ENCODE measurements at places on chromosomes 2 and 18.

DNA sequence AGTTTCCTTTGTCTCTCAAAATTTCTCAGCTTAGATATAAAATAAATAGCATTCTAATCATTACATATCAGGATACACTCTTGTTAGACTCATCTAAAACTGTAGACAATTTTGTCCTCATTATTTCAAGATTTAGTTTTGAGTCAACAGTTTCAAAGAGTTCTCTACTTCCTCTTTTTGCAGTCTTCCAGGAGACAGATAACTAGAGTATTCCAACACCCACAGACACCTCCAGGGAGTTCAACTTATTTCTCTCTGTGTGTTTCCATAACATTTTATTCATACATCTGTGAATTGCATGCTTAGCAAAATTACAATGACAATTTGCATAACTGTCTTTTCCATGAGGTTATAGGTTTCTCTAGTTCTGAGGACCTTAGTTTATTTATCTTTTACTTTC is 166.6 kb upstream of the HNMT start:
- no peak for DNase-seq

- no peak for DNase-seq
These were observed 267.3 kb downstream of the TCF4 start for GRCh38 chr18:55320424-55321264.

DNA sequence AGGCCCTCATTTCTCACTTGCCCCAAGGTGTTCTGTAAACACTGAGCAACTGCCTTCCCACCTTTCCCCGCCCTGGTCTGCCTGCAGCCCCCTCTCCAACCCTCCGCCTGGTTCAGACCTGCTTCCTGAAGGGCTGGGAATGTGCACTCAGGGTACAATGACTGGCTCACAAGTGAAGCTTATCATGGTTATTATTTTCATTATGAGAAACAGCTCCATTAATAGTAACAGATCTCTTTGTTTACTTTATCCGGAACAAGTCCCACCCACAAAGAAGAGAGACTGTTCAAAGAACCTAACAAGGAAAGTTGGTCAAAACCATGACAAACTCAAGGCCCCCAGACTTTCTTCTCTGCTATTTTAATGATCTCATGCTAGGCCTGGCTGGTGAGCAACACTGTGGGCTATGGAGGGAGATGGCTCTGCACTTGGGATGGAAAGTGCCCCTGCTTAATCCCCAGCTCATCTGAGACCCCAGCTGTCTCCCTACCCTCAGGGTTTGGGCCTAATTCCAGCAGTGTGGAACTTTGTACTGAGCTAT is 36.7 kb downstream of the ARHGAP25 start:
- no peak for DNase-seq

GRCh38 chr2:68913359-68913758 is 39.3 kb downstream of the GKN2 start:
- DNase-seq, result no peak

DNA sequence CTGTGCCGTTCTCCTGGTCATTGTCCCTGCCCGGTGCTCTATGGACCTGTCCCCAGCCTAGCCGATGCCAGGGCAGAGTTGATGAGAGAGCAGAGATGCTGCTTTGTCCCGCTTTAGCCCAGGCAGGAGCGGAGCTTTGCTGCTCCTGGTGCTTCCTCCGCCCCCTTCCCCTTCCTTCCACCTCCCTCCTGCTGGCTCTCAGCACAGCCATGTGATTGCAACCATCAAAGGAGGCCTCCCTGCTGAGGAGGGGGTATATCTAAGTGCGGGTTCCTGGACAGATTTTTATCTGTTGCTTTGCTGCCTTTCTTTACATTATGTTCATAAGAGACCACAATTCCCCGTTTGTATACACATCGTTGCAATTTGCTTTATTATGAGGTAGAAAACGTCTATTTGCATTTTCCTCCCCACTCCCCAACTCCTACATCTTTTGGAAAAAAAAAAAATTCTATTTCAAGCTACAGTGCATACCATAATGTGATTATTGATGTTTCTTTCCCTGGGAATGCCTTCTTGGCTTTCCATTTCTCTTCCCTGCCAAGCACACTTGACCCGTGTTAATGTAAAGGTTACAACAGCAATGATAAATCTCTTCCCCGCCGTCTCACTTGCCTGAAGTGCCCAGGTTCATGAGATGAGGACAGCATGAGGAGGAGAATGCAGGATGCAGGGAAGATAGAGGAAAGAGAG is 25.4 kb downstream of the ALPK2 start:
- no peak for DNase-seq

DNA sequence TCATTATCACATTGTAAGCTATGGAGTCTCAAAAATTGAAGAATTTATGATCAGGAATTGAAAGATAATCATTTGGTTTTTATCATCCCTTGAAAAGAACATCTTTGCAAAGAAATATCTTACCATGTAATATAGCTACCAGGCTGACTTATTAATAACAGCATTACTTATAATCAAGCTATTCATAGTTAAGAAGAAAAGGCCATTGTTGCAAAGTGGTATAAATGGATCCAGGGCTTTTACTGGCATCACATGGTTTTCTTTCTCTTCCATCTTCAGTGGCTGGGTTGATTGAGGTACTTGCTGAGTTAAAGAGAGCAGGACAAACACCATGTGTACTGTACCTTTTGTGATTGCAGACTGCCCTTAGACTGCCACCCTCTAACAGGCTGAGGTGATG is 39.6 kb downstream of the MFSD6 start:
- no peak for DNase-seq

DNA sequence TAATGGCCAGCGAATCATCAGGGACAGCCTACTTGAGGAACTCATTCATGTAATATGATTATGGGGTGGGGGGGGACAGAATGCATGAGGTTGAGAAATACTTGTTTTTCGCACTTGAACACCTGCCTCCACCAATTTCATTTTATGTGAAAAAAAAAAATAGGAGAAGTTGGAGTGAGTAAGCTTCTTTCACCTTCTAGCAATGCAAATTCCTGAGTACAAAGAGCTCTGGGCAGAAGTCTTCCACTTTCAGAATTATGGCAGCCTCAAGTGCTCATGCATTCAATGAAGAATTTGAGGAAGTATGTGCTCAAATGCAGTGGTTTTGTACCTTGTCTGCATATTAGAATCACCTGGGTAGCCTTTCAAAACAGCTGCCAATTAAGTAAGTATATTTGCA is 40.1 kb upstream of the GPD2 start:
- no peak for DNase-seq

DNA sequence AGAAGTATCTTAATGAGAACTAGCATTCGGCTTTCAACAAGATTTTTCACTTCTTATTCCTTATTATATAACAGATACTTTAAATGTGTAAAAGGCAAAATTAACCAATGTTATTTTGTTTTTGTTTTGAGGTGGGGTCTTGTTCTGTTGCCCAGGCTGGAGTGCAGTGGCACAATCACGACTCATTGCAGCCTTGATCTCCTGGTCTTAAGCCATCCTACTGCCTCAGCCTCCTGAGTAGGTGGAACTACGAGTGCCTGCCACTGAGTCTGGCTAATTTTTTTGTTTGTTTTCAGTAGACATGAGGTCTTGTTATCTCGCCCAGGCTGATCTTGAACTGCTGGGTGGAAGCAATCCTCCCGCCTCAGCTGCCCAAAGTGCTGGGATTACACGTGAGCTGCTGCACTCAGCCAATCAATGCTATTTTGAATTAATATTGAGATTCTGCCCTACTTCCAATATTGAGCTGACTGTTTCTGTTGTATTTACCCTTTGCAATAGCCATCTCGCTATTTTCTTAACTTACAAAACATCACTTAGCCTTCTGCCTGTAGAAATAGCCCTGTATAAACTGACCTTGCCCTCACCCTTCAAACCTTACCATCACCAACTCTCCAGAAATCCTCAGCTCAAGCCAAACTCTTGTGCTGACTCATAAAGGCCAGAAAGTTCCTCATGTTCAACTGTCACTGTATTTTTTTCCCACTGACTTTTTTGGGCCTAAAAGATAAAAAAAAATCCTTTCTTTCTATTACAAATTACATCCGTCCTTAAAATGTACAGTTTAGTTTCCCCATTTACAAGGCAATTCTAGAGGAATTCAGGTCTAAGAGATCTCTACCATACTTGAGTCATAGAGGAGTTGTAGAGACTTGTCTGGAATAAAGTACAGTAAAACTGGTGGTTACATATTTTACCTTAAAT is 94.3 kb downstream of the OLA1 start:
- no peak for DNase-seq

DNA sequence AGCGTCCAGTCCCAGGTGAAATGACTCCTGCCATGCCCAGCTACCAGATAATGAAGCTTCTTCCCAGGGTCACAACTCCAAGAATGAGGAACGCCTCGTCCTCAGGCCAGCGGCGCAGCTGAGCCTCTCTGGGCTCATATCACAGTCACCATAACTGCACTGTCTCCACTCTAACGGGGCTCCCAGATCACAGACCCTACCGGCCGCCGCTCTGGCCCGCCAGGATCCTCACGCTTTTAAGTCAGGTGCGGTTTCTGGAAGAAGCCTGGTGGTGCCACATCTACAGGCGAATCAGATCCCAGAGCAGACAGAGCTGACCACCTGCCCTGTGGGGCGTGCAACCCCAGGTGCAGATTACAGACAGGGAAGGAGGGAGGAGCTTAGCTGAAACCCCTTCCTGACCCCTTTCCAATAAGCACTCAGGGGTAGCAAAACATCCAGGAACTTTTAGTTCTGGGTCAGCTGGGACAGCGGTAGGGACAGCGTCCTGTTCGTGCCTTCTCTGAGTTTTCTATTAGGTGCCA is 3.7 kb upstream of the ACKR3 start:
- no peak for DNase-seq

GRCh38 chr2:85257970-85258605 is 69.7 kb downstream of the TGOLN2 start:
- no peak for DNase-seq

DNA sequence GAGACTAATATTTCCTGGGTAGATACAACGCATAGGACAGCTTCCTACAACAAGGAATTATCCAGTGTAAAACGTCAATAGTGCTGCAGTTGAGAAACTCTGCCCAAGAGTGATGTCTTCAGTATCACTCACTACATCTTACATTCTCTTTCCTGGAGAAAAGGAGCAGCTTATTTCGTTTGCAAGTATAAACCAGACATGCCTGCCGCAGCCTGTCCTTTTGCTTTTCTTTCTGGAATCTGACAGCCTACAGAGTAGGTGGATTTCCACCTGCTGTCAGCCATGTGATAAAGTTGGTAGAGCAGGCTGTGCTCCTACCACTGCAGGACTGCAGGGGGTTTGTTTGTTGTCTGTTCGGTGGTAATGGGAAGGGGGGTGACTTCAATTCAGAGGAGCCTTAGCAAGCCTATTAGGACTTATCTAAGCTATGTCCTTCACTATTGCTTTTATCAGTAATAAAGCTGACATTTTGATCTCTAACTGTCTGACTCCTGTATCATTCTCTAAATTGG is 439.1 kb downstream of the GRB14 start:
- no peak for DNase-seq

DNA sequence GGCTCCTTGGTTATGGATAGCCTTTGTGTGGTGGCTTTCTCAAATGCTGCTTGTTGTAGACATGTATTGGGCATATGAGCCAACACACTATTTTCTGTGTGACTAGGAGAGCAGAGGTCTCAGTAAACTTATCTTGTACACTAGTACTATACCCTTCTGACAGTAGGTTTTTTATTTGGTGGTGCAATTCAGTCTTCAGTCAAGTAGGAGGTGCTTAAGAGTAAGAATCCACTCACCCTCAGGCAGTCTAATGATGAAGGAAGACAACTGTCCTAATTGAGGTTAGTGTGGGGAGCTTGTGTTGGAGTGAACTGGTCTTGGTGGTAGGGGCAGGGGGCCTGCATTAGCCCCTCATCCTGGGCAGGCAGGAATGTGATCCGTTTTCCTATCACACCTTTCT is 164.0 kb downstream of the SLC4A10 start:
- no peak for DNase-seq

DNA sequence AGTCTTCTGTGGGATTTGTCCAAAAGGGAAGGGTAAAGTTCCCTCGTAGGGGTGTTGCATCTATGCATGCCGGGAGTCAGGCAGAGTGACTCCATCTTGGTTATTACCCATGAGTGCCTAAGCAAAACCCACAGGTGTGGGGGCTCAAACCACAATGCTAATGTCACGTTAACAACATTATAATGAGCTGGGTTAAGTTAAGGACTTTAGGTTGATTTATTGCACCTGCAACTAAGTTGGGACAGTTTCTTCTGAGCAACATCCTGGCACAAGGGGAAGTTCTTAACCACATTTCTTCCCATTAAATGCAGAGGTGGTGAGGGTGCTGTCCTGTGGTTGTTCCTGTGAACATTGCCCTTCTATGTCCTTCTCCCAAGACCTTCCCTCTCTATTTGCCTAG is 1596.8 kb upstream of the SLC39A10 start:
- no peak for DNase-seq

DNA sequence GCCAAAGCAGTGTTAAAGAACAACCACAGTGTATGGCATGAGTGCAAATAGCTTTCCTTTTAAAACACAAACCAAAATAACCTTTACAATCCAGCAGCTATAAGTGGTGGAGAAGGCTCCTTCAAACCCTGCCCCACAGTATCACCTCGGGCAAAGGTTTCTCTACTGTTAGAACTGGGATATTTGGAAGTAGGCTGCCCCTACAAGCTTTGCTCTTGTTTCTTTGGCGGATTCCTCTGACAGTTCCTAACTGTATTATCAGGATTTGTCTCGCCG is 214.8 kb downstream of the ZNF521 start:
- DNase-seq, result no peak

DNA sequence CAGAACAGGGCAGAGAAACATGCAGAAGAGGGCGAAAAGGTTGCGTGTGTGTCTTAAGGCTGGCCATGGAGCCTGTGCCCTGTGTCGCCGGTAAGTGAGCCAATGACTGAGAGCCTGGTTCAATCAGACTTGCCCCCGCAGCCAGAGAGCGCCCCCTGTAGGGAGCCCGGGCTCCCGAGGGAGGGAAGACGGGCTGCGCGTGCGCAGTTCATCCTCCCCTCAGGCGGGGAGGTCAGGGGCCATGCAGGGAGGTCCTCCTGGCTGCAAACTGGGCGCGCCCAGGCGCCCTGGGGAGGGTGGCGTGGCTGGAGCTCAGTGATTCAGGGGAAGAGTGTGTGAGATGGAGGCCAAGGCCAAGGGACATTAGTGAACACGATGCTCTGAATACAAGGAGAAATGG is 276.6 kb downstream of the PHLPP1 start:
- DNase-seq, result no peak

GRCh38 chr2:112493048-112493447 is 11.1 kb downstream of the TTL start:
- no peak for DNase-seq

DNA sequence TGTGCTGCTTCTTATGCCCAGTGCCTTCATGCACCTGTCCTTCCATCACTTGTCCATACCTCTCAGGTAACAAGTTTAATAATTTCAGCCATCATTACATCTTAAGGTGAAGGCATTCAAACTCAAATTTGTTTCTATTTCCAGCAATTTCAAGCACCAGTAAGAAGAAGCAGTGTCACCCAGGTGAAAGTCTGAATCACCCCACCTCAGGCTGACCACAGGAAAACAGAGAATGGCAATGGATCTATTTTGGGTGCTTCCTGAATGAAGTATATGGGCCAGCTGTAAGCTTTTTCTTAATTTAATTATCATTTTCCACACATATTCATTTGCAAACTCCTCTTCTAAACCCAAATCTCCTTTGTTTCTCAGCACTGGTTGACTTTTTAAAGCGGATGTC is 372.7 kb upstream of the SOX11 start:
- DNase-seq, result no peak

Data from stimulated activated CD8-positive, alpha-beta memory T cell treated with anti-CD3 and anti-CD28 coated beads, Interleukin-15, amount 100 ng/mL, for 4 hours (primary cell).